ENCODE measurements at places on chromosomes 6 and 20. TPM values are rescaled to one million over a fixed set of nuclear protein-coding genes. Genes with fewer than 3 reads are reported as not detected.
A peak's percentile ranks its signal among the peaks of the same experiment; 100 is the strongest.

- no peak overlapping the region for H3K4me3 ChIP-seq
- no peaks in the 10 kb centered on the region for H3K36me3 ChIP-seq
- DNase-seq = peak; percentile 29
- no peak overlapping the region for H3K27ac ChIP-seq
- no peaks in the 10 kb centered on the region for H3K27me3 ChIP-seq
These were observed 52.4 kb upstream of the IPCEF1 start for GRCh38 chr6:154408891-154409500.

The TLDC2 gene
- total RNA-seq = 1.1 TPM

GRCh38 chr6:35161776-35162607, 20.9 kb upstream of the TCP11 start:
- H3K36me3 ChIP-seq = no peaks in the 10 kb centered on the region
- H3K4me1 ChIP-seq = peaks cover 40% of the 10 kb centered on the region
- DNase-seq = no peak
- H3K27me3 ChIP-seq = no peaks in the 10 kb centered on the region
- no peak overlapping the region for H3K4me3 ChIP-seq

GRCh38 chr20:21183722-21184121, 57.8 kb downstream of the KIZ start:
- H3K4me3 ChIP-seq = no peak overlapping the region
- no peak overlapping the region for H3K27ac ChIP-seq
- no peaks in the 10 kb centered on the region for H3K36me3 ChIP-seq
- DNase-seq = no peak

GRCh38 chr20:20038586-20038985, 13.7 kb downstream of the CRNKL1 start:
- H3K27ac ChIP-seq = no peak overlapping the region
- H3K27me3 ChIP-seq = no peaks in the 10 kb centered on the region
- no peak for DNase-seq
- H3K4me1 ChIP-seq = no peaks in the 10 kb centered on the region
- H3K4me3 ChIP-seq = no peak overlapping the region

GRCh38 chr6:145092554-145092953, 642.8 kb downstream of the EPM2A start:
- no peak overlapping the region for H3K4me3 ChIP-seq
- no peaks in the 10 kb centered on the region for H3K4me1 ChIP-seq
- H3K27me3 ChIP-seq = no peaks in the 10 kb centered on the region
- no peaks in the 10 kb centered on the region for H3K36me3 ChIP-seq
- DNase-seq = no peak

The CDH26 gene
- 1.1 TPM for total RNA-seq

The SLC35D3 gene
- not detected for total RNA-seq

The KIFC1 gene
- total RNA-seq = 105 TPM

Measured in Calu3 (cell line).